ENCODE measurements at places on chromosomes 1 and 21.

DNA sequence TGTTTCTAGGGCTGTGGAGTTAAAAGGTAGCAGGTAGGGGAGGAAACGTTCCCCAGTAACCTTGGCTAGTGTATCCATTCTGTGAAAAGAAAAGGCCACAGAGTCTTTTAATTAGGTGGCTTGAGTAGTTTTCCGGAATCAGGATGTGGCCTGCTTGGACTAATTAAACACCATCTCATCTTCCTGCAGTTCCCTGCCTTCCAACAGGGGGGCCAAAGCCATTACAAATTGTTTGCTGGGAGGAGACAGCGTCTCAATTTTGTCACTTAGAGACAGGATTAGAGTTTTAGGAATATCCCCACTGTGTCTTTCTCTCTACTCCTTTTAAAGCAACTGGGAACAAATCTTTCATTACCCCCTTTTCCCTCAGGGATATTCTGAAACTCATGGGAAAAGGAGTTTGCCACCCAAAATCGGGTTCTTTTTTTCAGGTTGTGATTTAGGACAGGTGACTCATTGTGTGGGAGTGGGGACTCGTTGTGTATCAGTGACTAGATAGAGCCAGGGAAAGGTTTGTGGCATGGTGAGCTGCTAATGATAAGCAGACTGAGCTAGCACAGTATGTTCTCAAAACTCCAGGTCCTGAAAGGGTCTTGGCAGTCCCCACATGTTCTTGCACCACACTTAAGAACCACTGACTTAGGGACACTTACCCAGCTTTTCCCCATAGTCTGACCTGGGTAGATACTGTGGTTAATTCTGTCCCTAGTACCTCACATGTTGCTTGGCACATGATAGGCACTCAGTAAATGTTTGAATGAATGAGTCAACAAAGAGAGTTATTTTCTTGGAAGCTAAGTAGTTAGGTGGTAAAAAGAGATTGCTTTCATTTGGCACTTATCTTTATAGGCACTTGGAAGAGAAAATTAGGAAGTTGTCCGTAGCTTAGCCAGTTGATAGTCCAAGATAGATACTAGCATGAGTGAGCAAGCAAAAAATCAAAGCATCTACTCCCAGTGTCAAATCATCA lies 22.5 kb downstream of the INTS3 start:
- DNase-seq: no peak

DNA sequence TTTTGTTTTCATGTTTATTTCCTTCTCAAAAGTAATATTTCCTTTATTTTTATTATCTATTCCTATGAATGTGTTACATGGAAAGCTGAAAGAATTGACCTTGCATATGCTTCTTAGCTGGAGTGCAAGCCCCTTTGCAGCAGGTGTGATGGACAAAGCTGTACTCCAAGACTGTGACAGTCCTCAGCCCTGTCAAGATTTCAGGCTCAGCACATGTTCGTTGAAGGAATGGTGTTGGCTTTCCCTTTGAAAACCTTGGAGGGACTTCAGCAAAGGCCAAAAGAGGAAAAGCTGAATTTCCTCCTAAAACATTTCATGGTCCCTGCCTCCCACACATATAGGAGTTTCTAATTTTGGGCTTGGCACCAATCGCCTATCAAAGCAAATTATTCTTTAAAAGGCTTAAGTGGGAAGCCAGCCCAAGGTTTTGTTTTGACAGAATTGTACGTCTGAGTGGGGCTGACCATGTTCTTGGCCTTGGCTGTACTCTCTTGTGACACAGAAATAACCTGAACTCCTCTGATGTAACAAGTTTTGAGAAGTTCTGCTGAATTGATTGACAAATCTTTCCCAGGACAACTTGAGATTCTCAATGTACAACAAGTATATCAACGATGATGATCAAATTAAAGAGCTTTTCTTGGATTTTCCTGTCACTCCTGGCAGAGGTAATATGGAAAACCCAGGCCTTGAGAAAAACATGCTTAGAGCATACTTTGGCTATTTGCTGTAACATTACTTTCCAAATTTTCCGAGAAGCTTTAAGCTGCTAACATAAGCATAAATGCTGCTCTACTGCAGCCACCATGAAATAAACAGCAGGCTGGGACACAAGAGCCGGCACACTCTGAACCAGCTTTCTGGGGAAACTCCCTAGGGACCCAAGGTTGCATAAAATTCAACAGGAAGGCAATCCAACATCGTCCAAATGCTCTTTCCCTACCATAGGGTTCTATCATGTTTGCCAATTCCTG lies 135.7 kb upstream of the ZNF648 start:
- no peak for DNase-seq

- DNase-seq: no peak
Observed at GRCh38 chr1:3914911-3915310, 14.8 kb upstream of the C1orf174 start.

DNA sequence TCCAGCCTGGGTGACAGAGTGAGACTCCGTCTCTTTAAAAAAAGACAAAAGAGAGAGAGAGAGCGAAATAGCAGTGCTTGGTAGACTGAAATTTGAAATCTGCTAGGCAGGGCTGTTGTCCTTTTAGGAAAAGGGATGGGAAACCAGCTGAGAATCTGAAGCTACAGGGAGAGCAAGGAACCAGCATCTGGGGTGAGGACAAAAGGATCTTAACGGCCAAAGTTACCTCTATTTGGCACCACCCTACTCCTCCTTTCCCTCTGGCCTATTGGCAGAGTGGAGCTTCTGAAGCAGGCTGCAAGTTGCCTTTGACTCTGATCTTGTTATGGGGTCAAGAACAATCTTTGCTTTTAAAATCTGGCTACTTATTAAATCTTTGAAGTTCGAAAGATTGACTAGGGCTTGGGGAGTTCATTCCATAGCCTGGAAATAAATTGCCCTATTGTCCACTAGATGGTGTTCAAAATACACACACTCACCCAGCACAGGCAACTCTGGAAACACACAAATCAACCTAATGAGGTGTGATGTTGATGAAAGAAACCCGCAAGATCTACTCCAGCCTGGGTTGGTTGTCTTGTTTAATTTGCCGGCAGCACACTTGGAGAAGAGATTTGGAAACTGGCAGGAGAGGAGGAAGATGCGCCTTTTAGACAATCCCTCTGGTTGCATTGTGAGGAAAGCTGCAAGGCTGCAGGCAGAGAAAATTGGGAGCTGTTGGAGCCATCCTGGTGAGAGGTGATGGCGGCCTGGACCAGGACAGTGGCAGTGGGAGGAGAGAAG lies 16.5 kb upstream of the PARP1 start:
- no peak for DNase-seq

Data from stimulated activated CD4-positive, alpha-beta T cell treated with anti-CD3 and anti-CD28 coated beads, Interleukin-12 subunit alpha, Interleukin-12 subunit beta, amount 100 ng/mL, for 4 hours (primary cell).